ENCODE measurements at places on chromosomes 2 and 18.

GRCh38 chr2:148300544-148300943, 279.7 kb downstream of the MBD5 start:
- DNase-seq, result no peak

DNA sequence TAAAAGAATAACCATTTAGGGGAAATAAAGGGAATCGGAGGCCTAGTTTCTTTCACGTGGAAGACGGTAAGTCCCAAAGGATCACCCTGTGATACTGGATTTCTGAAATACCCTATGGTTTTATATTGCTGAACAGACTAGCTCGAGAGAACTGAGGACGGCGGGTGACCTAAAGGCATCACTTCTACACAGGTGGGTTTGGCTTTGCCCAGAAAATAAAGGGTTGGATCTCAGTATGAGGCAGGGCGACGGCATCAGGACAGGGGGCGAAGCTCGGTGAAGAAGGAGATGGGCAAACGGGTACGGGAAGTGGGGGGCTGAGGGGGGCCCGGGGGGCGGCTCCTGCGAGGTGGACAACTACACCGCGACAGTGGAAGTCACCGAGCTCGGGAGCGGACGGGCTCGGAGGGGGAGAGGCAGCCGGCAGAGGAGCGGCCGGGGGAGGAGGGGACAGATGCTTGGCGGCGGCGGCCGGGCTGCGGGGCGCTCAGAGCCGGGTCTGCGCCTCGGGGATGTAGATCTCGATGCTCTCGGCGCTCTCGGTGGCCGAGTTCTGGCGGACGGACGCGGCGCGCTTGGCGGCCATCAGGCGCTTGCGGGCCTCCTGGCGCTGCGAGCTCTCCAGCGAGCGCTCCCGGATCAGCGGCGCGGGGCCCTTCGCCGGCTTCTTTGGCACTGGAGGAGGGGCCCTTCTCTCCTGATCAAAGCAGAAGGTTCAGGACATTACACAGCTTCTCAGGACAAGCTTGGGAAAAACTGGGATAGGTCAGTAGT, 48.9 kb downstream of the TGIF1 start:
- no peak for DNase-seq

- no peak for DNase-seq
Observed at GRCh38 chr2:240589850-240590525, 3.5 kb downstream of the CAPN10 start.

GRCh38 chr2:45888641-45889040, 237.2 kb downstream of the PRKCE start:
- DNase-seq, result no peak

DNA sequence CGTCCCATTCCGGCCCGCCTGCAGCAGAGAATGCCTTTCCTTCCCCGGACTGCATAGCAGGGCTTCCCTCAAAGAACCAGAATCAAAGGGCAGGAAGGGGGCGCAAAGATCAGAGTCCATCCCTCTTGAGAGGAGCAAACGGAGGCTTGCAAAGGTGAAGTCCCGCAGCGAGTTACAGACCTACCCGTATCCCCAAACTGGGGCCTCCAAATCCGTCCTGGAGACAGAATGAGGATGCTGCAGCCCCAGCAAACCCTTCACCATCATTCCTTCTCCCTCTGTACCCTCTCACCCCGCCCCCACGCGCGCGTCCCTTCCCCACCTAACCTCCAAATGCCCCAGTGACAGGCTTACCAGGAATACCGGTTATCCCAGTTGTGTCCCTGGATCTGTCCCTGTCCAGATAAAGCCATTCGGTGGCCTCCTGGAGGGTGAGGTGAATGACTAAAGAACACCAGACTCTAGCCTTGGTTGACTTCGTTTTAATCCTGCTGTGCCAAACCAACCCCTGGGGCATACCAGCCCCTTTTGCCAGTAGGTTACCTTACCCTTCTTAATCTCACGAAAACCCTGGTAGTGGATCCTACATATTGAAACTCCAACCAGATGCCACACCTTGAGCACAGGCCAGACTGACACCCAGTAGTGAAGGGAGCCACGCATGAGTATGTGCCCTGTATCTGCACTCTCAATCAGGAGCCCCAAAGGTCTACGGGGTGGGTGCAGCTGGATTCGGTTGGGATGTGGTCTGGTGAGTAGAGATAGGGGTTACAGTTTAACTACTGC, 961 bp upstream of the SLC40A1 start:
- no peak for DNase-seq

GRCh38 chr18:74228312-74228711, 63.5 kb downstream of the CYB5A start:
- DNase-seq, result no peak

Measured in effector memory CD8-positive, alpha-beta T cell (primary cell).